Large intestine (tissue), 12 donors: ENCODE measurements at places on chromosomes 7 and 10.

- no peak for DNase-seq
Observed at GRCh38 chr10:79360499-79361342, 13.5 kb downstream of the PPIF start.

DNA sequence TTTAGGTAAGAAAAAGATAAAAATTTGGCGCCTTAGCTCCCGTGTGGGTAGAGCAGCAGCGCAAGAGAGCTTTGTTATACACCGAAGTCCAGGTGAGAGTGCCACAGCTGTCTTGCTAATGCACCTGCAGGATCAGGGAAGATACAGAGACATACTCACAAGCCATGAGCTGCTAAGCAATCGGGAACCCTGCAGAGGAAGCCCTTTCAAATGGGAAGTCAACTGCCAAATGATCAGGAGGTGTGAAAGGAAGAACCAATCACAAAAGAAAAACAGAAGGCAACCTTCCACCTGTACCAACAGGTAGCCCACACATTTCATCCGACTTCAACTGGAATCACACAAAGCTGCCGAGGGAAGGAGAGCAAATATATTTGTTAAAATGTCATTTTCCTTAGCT lies 610.5 kb upstream of the PFKP start:
- DNase-seq, result no peak

GRCh38 chr10:118041316-118041715 lies 5.4 kb downstream of the RAB11FIP2 start:
- no peak for DNase-seq

- no peak for DNase-seq
Observed at GRCh38 chr10:11161096-11161495, 143.4 kb downstream of the CELF2 start.

DNA sequence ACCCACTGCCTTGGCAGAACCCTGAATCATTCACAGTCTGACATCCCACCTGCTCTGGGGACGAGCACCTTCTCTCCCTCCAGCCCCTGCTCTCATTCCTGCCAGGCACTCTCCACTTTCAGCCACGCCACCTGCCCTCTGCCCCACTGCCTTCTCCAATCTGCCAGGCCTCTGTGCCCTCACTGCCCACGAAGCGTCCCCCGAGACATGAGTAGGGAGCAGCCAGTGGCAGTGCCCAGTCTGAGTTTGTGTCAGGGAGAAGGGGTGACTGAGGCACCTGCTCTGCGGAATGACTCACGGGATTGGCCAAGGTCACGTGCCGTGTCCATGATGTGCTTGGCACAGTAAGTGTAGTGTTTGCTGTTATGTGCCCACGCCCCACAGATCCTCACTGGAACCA lies 215.2 kb upstream of the PPP2R2D start:
- DNase-seq, result no peak

- DNase-seq, result no peak
Observed at GRCh38 chr10:8544057-8544380, 489.5 kb downstream of the GATA3 start.

DNA sequence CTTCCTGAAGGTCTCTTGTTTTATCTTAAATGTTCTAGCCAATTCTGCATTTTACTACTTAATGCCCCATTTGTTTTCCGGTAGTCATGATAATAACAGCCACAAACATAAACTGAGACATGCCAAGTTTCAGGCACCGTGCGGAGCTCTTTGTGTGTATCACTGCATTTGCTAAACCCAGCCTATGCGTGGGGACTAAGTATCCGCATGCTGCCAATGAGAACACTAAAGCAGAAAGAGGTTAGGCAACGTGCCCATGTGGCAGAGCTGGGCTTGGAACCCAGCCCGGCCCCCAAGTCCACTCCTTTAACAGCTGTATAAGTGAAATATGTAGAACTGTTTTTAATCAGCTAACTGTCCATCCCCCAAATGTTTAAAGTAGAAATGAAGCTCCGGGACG lies 54.1 kb downstream of the SLIT1 start:
- no peak for DNase-seq

- no peak for DNase-seq
Observed at GRCh38 chr7:127844165-127844564, 187.1 kb downstream of the LRRC4 start.

DNA sequence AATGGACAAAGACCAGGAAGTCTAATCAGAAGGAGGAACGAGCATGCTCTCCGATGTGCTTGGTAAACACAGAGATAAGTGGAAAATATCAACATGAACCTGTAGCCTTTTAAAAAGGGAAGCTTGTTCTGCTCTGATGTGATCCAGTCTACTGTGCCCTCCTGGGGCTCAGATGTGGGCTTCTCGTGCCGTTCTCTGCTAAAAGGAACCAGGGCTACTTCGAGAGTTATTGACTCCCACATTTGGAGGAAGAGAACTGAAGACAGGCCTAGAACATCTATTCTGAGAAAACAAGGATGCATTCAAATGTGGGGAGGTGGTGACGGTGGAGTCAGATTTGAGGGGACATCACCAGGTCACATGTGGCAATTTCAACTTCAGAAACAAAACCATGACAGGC lies 325.4 kb downstream of the GLRX3 start:
- no peak for DNase-seq

DNA sequence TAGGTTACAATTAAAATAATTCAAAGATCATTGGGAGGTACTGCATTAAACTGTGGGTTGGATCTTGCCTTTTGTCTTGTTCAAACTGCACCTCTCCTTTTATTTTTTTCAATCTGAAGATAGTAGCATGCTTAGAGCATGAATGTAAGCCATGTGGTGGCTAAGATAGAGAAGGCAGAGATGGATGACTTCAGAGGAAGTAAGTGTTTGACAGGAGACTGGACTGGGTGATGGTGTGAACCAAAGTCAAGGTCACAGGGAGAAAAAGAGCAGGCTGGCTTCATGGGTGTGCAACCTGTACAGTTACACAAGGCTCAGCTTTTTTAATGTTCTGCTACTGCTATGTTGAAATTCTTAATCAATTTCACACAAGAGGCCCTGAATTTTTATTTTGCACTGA lies 85.6 kb downstream of the ZEB1 start:
- no peak for DNase-seq

- DNase-seq, result no peak
Observed at GRCh38 chr7:134757938-134758337, 21.5 kb upstream of the CALD1 start.

- peak; percentile 65 for DNase-seq
Observed at GRCh38 chr10:28984431-28984830, 304.4 kb upstream of the LYZL1 start.

GRCh38 chr10:27065084-27065483 lies 35.2 kb downstream of the ANKRD26 start:
- DNase-seq, result no peak

DNA sequence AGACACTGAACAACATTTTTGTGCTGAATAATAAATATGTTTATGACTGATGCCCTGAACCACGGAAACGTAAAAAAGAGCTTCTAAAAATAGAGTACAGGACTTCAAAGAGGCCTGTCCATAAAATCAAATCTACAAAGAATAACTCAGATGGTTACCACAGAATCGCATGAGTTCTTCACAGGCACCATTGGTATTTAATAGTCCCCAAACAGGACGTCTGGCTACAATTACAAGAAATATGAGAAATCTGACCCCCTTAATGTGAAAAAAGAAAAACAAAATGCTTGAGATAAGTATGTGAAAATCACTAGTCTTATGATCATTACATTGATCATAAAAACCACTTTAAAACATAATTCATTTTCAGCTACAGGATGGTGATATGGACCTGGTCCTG lies 20.8 kb downstream of the CYTH3 start:
- no peak for DNase-seq

- DNase-seq, result no peak
Observed at GRCh38 chr7:81207801-81208200, 288.9 kb upstream of the SEMA3C start.

DNA sequence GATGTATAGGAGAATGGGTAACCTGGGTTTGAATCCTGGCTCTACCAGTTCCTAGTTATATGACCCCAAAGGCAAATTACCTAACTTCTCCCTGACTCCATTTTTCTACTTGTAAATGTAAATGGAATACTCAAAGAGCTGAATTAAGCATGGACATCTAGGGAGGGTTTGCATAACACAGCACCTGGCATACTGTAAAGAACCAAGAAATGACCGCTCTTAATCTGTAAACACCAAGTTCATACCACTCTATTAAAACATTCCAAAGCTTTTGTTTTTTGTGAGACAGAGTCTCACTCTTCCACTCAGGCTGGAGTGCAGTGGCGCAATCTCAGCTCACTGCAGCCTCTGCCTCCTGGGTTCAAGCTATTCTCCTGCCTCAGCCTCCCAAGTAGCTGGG lies 19.6 kb downstream of the MPP7 start:
- DNase-seq, result no peak

DNA sequence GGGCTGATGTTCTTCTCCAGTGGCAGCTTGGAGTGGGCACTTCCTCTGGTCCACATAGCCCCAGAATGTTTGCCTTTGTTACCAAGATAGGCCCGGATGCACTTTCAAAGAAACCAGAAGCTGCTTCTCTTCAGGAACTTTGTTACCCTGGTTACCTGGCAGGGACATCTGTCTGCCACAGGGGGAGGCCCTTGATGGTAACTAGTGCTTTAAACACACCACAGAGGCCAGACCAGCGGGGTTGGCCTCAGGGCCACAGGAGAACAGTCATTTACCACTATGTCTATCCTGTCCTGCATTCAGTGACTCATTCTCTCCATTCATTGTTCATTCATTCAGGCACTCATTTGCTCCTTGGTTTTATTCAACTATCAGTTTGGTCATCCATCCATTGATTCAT lies 11.9 kb upstream of the PLEKHA1 start:
- no peak for DNase-seq

DNA sequence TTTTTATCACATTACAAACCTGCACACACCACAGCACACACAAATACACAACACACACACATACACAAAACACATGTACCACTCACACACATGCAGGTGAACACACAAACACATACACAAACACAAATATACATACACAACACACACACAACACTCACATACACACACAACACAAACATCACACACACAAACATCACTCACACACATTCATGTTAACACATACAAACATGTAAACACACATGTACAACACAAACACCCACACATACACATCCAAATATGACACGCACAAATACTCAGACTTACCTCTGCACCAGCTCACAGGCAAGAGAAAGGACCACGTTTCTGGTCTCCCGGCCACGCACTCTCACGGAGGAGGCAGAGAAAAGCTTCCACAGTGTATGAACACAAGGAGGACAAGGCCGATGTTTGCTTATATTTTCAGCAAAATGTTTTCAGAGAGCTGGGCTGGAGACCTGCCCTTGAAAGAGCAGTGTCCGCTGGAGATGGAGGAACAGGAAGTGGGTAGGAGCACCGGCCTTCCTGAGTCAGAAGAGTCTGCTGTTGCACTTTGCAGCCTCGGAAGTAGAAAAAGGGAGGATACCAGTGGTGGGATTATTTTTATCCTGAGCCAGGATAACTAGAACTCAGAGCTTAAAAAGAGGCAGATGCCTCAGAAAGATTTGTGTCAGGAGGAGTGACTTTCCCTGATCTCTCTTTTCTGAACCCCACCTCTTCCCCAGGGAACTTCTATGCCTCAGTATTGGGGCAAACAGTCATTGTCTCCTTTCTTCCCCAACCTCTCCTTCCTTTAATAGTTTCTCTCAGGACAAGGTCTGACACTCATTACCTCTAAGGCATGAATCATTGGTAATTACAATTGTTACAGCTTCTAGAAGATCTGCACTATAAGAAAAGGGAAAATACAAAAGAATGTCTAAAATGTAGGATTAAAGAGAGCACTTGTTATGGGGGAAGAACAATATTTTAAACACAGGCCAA lies at the start of gene GIMAP6:
Gene GIMAP6 (minus strand): TSS at position 520 of the 999 bp plus-strand sequence. CDS start 2,243 bp downstream, outside the sequence.
- no peak for DNase-seq

- no peak for DNase-seq
Observed at GRCh38 chr10:78541481-78542140, 507.9 kb downstream of the RPS24 start.

DNA sequence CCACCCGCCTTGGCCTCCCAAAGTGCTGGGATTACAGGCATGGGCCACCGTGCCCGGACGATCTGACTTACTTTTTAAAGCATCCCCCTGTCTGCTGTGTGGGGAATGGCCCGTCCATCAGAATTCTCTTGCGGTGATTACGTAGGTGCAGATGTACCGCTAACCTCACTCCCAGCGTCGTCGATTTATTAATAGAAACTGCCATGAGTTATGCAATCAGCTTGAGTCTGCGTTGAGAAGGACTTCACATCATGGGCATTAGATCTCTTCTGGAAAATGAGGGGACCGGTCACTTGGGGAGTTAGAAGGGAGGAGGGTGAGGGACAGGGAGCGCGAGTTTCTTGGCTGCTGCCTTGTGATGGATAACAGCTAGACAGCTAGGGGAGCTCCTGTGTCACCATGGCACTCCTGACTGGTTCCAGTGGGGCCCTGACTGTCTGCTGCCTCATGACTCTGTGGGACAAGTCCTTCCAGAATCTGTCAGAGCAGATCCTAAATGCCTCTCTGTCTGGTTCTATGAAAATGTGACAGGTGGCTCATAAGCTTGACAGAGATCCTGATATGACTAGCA lies 35.2 kb downstream of the POR start:
- DNase-seq, result no peak

DNA sequence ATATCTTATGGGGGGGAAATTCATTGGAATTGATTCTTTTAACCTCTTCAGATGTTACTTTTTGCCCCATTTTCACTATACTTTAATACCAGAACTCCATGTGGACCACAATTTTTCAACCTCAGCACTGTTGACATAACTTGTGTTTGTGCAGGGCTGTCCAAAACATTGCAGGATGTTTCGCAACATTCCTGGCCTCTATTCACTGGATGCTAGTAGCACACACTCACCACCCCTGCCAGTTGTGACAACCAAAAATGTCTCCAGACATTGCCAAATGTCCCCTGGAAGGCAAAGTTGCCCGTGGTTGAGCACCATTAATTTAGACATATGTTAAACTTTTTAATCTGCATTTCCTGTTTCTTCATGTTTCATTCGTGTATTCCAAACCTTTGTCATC lies 234.7 kb downstream of the GFRA1 start:
- DNase-seq, result no peak

GRCh38 chr10:89683883-89684282 lies 17.5 kb upstream of the KIF20B start:
- no peak for DNase-seq

DNA sequence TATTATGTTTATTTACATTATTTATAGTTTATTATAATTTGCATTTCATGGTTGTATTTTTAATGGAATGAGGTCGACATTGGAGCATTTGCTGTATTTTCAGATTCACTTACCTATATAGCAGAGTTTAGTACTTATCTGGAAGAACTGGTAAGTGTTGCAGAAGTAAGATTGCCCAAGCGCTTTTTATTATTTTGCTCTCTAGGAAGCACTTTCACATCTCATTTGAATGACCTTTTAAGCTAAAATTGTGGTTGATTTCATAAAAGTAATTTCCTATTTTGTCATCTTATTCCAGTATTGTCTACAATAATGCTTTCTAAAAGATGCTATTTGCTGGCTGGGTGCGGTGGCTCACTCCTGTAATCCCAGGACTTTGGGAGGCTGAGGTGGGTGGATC lies 28.6 kb downstream of the SEC61A2 start:
- DNase-seq, result no peak
